ENCODE measurements at places on chromosomes 2 and 18. TPM values are rescaled to one million over a fixed set of nuclear protein-coding genes. Genes with fewer than 3 reads are reported as not detected.

GRCh38 chr2:1787755-1788477 lies 43.6 kb upstream of the PXDN start:
- no peak for DNase-seq

DNA sequence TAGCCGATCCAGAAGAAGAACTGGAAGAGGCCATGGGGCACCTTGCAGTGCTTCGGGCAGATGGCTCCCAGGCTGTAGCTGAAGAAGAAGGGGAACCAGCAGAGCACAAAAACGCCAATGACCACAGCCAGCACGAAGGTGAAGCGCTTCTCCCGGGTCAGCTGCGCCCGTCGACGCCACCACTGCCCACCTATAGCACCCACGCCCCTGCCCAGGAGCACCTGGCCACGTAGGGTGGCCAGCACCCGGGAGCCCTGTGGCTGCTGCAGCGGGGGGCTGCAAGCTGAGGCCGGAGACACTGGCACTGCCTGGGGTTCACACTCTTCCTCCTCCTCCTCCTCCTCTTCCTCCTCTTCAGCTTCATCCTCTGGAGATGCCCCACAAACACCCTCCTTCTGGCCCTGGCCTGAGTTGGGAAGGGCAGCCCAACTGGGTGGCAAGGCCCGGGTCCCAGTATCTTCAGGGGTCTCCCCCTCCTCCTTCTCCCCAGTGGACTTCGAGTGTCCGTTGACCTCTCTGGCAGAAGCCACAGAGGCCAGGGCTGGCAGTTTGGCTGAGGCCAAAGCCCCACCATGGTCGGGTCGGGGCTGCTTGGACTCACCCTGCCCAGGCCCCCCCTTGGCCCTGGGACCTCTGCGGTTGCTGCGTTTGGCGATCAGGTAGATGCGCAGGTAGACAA lies 1.3 kb downstream of the ADRA2B start:
- DNase-seq: no peak

DNA sequence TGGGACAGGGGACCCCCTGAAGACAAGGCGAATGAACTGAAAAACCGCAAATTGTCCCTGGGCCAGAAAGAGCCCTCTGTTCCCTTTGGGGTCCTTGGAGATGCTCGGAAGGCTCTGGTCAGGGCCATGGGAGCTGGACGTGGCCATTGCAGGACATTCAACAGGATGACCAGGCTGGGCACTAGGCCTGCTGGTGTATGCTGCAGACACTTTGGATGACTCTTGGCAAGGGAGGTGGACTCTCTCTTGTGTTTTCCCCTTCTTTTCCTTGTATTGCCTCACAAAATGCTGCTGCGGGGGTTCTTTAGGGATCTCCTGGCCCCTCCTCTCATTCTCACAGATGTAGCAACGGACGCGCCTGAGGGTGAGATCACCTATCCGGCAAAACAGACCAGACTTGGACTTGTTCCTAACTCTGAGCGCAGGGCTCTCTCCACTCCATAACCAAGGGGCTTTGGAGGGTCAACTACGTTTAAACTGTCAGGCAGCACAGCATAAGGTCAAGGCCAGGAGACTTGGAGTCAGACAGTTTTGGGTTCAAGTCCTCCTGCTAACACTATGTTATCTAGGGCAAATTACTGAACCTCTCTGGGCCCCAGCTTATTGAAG lies 41.8 kb upstream of the SH3RF3 start:
- no peak for DNase-seq

GRCh38 chr2:211114826-211115455 lies 558.5 kb downstream of the CPS1 start:
- DNase-seq: no peak

DNA sequence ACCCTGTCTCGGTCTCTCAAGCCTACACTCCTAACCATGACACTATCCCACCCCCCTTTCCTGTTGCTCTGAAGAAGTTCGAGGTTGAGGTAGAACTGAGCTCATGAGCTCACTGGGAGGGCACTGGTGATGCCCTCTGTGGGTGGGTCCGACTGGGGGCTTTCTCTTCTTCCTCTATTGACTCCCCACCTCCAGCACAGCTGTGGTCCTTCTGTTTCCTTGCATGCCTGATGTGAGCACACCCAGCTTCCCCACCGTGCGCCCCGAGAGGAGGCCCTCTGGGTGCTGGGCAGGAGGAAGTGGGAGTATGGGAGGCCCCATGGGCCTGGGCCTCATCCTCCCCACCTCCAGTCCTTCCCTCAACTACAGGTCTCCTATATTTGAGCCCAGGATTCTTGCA lies 20.9 kb downstream of the SPEG start:
- no peak for DNase-seq

DNA sequence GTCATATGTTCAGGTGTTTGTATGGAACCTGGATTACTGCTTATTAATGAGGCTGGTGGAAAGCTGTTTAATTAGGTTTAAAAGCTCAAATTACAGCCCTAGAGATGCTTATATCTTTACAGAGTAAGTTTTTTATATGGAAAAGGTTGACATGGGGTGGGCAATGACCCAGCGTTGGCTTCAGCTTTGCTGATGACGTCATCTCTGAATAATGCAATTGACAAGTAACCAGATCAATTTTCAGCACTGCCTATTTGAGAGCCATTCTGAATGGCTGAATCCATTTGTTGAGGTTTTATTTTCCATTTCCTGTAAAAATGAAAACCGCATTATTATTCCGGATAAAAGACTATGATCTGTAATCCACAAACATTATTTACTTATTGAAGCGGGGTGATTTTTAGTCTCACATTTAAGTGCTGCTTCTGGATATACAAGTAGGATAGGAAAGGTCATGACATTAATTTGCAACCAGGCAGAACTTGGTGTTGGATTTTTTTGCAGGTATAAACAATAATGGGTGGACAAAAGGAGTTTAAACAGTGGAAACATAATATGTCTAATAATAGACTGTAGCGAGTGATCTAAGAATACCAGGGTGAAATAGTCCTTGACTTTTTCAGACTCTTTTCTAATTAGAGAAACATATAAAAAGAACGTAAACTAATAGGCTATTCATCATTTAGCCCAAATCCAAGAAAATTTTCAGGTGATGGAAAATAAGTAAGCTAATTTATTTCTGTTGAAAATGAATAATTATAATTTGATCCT lies 2.7 kb downstream of the PPP1R1C start:
- DNase-seq: no peak

DNA sequence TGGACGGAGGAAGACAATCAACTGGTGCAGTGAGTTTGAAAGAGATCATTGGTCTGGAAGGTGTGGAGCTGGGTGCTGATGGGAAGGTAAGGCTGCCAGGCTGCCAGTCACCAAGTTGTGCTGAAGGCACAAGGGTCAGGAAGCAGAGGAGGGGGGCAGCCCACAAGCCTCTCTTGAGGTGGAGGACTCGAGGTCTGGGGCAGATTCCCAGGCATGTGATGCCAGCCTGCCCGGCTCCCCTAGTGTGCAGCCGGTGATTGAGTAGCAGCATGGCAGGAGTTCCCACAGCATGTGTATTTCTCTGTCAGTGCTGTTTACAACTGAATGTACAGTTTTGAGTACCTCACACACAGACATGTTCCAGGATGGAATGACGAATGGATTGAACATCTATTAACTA lies 99.3 kb downstream of the CABLES1 start:
- DNase-seq: no peak

DNA sequence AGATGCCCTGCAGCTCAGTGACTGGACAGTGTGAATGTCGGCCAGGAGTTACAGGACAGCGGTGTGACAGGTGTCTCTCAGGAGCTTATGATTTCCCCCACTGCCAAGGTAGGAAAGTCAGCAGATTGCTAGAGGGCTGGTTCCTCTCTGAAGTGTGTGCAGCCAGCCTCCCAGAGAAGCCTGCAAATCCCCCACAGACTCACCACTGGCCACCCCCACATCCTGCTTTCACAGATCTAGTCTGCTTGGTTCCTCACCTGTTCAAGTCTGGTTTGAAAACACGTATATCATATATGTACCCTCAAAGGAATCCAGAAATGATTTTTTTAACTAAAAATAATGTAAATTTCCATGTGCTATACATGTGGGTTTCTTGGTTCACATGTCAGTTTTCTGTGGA lies 121.1 kb downstream of the LAMA3 start:
- peak; percentile 36 for DNase-seq

POTEI gene
- not detected for total RNA-seq

Measured in activated naive CD8-positive, alpha-beta T cell treated with anti-CD3 and anti-CD28 coated beads for 36 hours (primary cell).